SK-N-SH (cell line): ENCODE measurements at places on chromosomes 7 and 10.

DNA sequence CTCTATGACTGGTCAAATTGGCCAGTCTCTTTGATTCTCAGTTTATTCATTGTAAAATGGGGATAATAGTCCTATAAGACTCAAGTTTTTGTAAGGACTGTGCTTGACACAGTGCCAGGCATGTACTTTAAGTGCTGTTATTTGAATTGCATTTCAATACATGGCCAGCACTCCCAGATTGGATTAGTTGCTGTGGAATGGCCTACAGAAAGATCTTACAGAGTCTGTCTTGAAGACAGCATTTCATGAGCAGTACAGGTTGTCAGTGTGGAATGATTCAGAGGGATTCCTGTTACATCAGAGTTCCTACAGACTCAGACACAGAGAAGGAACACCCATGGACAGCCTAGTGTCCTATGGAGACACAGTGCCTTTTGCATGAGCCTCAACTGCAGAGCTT is 238.1 kb upstream of the BMPER start:
- DNase-seq: no peak

DNA sequence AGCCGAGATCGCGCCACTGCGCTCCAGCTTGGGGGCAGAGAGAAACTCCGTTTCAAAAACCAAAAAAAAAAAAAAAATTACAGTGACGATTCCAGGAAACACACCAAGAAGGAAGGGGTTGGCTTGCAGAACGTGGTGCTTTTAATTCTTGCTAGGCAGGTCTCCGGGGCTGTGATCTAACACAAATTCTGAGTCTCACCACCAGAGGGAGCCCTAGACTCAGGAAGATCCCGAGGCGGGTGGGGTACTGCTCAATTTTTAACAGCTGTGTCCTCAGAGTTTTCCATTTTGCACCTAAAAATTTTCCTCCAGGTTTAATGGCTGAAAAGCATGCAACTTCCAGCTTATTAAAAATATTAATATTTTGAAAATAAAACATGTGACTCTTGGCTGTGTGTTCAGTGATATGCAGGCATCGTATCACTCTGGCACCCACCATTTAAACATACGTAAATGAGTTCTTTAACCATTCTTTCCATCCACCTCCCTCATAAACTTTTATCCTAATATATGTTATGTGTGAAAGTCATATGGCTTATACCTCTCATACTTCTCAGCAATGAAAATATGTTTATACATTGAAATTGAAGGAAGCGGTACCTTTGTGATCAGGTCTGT is 26.5 kb upstream of the NUB1 start:
- peak; percentile 90 for DNase-seq

DNA sequence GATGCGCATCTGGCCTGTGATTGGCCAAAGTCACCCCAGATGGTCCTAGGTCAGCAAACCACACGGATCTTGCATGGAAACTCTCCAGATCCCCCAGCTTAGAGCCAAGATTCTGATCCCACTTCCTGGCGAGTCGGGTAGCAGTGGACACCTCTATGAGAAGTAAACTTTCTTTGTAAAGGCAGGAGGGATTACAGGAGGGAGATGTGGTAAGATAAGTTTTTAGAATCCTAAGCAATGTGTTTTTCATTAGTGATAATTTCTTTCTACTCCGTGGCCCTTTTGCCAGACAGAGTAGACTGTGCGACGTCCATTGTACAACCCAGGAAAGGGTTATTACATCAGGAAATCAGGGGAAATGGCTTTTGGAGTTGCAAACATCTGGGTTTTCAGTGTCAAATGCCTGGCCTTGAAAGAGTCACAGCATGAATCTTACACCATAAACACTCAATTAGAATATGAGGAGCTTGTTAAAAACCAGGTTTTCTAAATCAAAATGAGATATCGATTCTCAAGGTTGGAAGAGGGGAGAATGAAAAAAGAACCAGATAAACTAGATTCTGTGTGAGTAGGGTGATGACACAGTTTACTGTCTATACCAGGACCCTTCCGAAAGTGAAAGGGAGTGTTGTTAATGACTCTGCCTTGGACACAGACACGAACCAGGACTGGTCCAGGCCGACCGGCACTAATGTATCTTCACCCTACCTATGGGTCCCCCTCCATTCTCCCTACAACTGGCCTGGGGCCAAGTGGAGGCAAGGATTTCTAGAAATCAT is 61.9 kb upstream of the WAC start:
- peak; percentile 70 for DNase-seq

DNA sequence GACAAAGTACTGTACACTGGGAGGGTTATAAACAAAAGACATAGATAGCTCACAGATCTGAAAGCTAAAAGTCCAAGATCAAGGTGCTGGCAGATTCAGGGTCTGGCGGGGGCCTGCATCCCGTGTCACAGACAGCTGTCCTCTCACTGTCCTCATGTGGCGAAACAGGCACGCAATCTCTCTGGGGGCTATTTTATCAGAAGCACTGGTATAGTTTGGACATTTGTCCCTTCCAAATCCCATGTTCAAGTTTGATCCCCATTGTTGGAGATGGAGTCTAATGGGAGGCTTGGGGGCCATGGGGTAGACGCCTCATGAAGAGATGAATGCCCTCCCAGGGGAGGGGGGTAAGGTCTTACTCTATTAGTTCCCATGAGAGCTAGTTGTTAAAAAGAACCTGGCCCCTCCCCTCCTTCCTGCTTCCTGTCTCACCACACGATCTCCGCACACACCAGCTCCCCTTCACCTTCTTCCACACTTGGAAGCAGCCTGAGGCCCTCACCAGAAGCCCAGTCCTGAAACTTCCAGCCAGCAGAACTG is 72.5 kb upstream of the UCN3 start:
- no peak for DNase-seq

GRCh38 chr10:91975438-91975837 is 51.9 kb downstream of the BTAF1 start:
- DNase-seq: no peak

DNA sequence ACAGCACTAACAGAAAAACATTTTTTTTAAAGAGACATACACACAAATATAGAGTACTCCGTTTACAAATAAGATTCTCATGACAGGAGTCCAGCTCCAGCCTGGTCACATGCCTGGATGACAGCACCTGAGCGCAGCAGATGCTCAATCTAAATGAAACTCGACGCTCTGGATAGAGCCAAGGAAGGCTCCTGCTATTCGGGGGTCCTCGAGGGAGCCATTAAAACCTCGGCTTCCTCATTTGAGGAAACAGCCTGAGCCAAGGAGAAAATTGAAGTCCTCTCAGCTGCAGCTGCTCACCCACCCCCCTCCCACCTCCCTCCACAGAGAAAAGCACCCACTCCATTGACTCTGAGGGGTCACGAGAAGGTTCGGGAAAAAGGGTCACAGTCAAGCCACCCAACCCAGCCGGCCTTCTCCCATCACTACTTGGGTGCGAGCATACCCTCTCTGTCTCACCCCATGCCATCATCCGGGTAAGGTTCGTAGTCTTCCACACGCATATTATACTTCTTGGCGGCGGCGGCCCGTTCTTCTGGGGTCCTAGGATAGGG is 673 bp downstream of the NDUFB8 start:
- no peak for DNase-seq

- DNase-seq: no peak
These were observed at the start of gene PTTG1IP2 for GRCh38 chr7:90469554-90469953. Gene PTTG1IP2 (plus strand): TSS chr7:90469639. CDS start chr7:90469787, 148 bp downstream.

DNA sequence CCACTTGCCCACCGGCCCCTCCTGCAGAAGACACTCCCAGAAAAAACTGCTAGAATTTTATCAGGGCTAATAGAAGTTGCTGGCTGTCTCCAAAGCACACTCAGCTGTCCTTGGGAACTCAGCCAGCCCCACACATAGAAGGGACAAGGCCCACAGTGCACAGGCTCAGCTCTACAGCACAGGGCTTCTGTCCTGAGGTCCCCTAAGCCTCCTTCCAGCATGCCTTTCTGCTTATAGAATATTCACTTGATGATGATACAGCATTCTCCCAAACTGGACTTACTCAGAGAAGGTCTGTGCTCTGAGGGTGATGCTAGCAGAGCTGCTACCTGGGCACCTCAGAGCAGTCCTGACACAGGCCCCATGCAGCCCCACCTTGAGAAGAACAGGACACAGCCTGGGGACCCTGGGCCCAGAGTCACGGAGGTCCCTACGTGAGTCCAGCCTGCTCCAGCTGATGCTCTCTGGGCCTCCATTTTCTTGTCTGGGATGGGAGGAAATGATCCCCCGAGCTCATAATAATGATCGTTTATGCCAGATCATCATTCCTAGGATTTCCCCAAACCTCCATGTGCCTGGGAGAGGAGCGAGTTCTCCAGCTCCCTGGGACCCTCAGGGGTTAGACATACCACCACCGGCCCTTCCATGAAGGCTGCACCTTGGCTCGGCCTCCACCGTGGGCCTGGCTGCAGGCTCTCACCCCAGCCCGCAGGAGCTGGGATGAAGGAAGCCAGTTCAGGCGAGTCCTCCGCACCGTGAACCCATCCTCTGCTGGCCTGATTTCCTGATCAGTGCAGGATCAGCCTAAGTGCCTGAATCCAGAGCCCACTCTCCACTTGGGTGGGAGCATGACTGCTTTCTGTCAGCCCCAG is 145.6 kb downstream of the ZNF248 start:
- no peak for DNase-seq

DNA sequence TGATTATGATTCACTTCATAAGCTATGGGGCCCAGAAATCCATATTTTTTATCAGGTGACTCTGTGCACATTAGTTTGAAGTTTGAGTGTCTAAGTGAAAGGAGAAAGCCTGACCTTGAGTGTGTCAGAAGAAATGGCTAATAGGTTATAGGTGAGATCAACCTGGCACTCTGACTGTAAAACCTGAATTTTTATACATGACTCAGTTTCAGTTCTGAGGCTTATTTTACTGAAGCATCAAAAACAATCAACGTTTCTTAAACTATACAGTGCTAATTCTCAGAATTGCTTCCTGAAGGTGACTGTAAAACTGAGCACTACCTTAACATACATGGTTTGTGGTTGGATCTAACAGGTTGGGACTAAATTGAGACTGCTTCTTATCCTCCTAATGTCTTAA is 159.4 kb upstream of the AHR start:
- DNase-seq: no peak

GRCh38 chr7:26792576-26792975 is 71.8 kb downstream of the SKAP2 start:
- DNase-seq: no peak

DNA sequence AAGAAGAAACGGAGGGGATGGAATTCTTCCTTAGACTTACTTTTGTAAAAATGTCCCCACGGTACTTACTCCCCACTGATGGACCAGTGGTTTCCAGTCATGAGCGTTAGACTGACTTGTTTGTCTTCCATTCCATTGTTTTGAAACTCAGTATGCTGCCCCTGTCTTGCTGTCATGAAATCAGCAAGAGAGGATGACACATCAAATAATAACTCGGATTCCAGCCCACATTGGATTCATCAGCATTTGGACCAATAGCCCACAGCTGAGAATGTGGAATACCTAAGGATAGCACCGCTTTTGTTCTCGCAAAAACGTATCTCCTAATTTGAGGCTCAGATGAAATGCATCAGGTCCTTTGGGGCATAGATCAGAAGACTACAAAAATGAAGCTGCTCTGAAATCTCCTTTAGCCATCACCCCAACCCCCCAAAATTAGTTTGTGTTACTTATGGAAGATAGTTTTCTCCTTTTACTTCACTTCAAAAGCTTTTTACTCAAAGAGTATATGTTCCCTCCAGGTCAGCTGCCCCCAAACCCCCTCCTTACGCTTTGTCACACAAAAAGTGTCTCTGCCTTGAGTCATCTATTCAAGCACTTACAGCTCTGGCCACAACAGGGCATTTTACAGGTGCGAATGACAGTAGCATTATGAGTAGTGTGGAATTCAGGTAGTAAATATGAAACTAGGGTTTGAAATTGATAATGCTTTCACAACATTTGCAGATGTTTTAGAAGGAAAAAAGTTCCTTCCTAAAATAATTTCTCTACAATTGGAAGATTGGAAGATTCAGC is 158.7 kb upstream of the LANCL2 start:
- no peak for DNase-seq

- no peak for DNase-seq
These were observed 32.6 kb upstream of the HABP2 start for GRCh38 chr10:113520261-113520660.

- no peak for DNase-seq
These were observed 21.5 kb upstream of the PPP1R17 start for GRCh38 chr7:31665546-31665945.

DNA sequence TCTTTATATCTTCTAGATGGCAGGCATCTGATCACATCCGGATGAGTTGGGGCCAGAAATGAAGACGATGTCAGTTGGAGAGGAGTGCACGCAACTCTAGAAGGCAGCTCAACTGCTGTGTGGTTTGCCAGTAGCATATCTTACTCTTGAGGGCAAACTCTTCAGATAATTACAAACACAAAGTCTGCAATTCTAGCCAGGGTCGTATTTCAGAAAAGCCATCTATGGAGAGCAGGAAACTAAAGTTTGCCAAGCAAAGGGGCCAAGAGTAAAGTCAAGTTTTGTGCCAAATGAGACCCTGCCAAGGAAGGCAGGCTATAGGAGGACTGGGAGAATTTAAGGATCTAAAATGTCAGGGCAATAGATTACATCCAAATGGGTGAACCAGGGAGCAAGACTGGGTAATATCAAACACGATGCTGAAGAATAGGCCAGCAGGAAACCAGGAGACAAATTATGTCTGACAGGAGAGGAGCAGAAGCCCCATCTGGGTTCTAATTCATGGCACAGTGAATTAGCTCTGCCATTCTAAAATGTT is 312.5 kb upstream of the SEMA3C start:
- peak; percentile 46 for DNase-seq

GRCh38 chr10:28367929-28368484 is 65.1 kb upstream of the MPP7 start:
- no peak for DNase-seq

DNA sequence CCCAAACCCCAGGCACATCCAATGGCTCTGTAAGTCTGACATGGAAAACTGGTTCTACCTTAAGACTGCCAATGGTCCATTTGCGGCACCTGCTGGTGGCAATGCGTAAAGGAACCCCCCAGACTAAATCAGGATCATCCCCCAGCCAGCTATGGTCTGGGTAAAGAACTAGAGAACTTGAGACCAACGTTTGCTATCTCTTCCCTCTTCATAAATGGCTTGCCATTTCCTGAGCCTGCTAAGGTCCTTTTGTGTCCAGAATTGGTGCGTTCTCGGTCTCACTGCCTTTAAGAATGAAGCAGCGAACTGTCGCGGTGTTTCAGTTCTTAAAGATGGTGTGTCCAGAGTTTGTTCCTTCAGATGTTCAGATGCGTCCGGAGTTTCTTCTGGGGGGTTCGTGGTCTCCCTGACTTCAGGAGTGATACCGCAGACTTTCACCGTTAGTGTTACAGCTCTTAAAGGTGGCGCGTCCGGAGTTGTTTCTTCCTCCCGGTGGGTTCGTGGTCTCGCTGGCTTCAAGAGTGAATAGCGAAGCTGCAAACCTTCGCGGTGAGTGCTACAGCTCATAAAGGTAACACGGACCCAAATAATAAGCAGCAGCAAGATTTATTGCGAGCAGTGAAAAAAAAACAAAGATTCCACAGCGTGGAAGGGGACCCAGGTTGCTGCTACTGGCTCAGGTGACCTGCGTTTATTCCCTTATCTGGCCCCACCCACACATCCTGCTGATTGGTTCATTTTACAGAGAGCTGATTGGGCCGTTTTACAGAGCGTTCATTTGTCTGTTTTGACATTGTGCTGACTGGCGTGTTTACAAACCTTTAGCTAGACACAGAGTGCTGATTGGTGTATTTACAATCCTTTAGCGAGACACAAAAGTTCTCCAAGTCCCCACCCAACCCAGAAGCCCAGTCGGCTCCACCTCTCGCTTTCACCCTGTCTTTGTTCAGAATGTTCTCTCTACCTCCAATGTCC is 95.4 kb downstream of the ELMO1 start:
- peak; percentile 49 for DNase-seq
